Lower lobe of right lung (tissue), 2 donors: ENCODE measurements at places on chromosomes 16 and 17. TPM values are rescaled to one million over a fixed set of nuclear protein-coding genes. Genes with fewer than 3 reads are reported as not detected.

- no peak for DNase-seq
- no peaks in the 10 kb centered on the region for H3K36me3 ChIP-seq
- H3K27ac ChIP-seq = no peak overlapping the region
- no peak overlapping the region for H3K4me3 ChIP-seq
- peaks cover 6% of the 10 kb centered on the region for H3K4me1 ChIP-seq
- peaks cover 9% of the 10 kb centered on the region for H3K27me3 ChIP-seq
Observed at GRCh38 chr17:77245162-77245926, 104.6 kb downstream of the SEC14L1 start.

DNA sequence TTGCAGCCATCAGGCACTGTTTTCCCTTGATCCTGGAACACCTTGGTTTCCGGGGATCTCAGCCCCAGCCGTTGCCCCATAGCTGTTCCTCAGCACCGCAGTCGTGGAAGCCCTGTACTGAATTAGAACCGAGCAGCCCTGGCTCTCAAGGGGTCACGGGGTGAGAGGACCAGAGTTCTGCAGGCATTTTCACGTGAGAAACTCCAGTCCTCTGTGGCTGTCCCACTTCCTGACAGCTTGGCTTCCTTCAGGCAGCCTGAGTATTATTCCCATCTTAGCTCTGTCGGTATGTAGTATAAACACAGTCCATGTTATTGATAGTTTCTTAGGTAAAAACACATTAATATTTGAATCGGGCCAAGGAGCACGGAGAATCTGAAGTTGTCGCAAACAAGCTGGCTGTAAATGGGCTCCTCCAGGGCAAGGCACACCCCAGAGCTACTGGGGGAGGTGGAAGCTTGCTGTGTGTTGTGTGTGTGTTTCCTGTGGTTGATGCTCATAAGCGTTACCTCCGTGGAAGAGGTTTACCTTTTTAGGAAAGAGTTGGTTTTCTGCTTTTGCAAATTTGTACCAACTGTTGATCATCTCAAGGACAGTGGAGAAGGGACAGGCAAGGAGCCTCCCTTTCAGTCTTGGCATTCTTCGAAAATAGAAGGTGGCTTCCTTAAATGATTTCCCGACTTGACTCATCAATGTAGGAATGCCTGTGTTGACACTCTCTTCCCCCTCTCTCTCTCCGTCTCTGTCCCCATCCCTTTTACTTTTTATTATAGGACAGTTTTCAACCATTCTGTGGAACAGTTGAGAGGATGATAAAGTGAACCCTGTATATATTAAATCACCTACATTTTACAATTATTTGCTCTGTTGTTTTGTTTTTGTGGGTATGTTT, 208.9 kb upstream of the CHMP6 start:
- H3K4me1 ChIP-seq = peaks cover 46% of the 10 kb centered on the region
- H3K27me3 ChIP-seq = no peaks in the 10 kb centered on the region
- DNase-seq = no peak
- H3K36me3 ChIP-seq = peaks cover 10% of the 10 kb centered on the region
- no peak overlapping the region for H3K4me3 ChIP-seq

- DNase-seq = no peak
- H3K4me1 ChIP-seq = no peaks in the 10 kb centered on the region
- H3K36me3 ChIP-seq = no peaks in the 10 kb centered on the region
- no peak overlapping the region for H3K27ac ChIP-seq
- H3K27me3 ChIP-seq = no peaks in the 10 kb centered on the region
Observed at GRCh38 chr16:7976125-7976524, 614.2 kb downstream of the TMEM114 start.

DNA sequence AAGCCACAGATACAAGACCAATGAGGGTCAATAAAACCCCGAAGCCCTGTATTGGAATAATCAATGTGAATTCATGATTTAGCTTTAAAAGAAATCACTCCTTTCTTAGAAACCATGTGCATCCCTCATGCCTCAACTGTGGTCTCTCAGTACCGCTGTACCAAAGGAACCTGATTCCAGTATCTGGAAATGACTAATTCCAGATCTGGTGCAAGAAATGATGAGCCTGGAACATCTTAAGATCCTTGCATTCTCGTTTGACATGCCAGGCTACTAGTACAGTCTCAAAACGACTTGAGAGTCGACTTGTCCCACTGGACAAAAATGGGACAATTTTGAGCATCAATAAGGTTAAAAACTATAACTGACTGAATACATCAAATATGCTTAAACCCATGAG, 21.2 kb downstream of the USP31 start:
- DNase-seq = no peak
- peaks cover 29% of the 10 kb centered on the region for H3K4me1 ChIP-seq
- no peak overlapping the region for H3K27ac ChIP-seq
- no peak overlapping the region for H3K4me3 ChIP-seq

DNA sequence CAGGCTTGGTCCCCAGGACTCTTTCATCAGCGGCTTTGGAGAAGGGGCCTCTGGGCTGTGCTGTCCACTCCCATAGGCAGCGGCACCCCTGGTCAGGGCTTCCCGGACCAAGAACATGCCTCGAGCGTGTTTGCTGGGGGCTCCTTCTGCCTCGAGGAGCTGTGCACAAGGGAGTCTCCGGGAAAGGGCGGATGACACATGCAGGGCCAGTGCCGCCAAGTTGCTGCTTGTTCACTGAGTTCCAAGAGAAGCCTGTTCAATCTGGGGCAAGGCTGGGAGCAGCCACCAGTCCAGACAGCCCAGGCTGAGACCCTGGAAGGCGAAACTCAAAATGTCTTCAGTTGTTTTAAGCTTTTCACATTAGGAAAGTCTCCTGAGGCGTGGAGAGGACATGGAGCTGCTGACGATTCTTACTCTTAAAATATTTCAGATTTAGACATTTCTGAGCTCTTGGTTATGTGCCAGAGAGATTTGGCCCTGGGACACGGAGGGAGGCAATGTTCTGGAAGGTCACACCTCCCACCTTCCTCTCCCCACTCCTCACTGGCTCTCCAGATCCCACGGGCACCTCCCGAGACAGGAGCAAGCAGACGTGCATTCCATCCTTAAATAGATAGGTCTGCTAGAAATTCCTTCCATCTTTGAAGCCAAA, 84.5 kb upstream of the ZNF469 start:
- no peak overlapping the region for H3K4me3 ChIP-seq
- H3K27ac ChIP-seq = no peak overlapping the region
- H3K4me1 ChIP-seq = no peaks in the 10 kb centered on the region
- peaks cover 7% of the 10 kb centered on the region for H3K27me3 ChIP-seq

The HOXB13 gene
- not detected for total RNA-seq

- DNase-seq = no peak
- H3K4me1 ChIP-seq = peaks cover 27% of the 10 kb centered on the region
- no peak overlapping the region for H3K4me3 ChIP-seq
- no peaks in the 10 kb centered on the region for H3K36me3 ChIP-seq
Observed at GRCh38 chr17:19705771-19706770, 10.3 kb downstream of the SLC47A2 start.

The C17orf78 gene
- not detected for total RNA-seq

GRCh38 chr16:51510416-51510815, 359.3 kb upstream of the SALL1 start:
- H3K36me3 ChIP-seq = no peaks in the 10 kb centered on the region
- H3K4me3 ChIP-seq = no peak overlapping the region
- no peak overlapping the region for H3K27ac ChIP-seq
- no peak for DNase-seq
- H3K4me1 ChIP-seq = no peaks in the 10 kb centered on the region

DNA sequence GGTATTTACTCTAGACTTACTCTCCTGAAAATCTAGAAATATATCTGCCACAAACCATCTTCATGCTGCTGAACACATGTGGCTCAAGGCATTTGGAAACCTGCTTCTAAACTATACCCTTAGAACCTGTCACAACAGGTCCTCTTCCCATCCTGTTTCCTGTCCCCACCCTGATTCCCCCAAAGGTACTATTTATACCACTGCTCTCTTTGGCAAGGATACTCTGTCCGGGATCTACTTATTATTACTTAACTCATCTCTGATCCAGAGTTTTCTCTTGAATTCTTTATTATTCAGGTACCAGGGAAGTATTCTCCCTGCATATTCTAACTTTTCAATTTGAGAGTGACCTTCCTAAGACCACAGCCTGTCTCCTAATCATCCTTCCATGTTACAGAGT, 33.4 kb downstream of the TRAF4 start:
- H3K36me3 ChIP-seq = peaks cover 21% of the 10 kb centered on the region
- peaks cover 12% of the 10 kb centered on the region for H3K4me1 ChIP-seq
- H3K27me3 ChIP-seq = no peaks in the 10 kb centered on the region
- H3K4me3 ChIP-seq = no peak overlapping the region
- H3K27ac ChIP-seq = no peak overlapping the region
- no peak for DNase-seq

The ENKD1 gene
- 19.4 TPM for total RNA-seq

GRCh38 chr17:17109907-17110306, 67.7 kb downstream of the MPRIP start:
- H3K27ac ChIP-seq = peak overlapping the region; percentile 73
- no peaks in the 10 kb centered on the region for H3K36me3 ChIP-seq
- no peaks in the 10 kb centered on the region for H3K27me3 ChIP-seq
- peaks cover 77% of the 10 kb centered on the region for H3K4me1 ChIP-seq
- no peak overlapping the region for H3K4me3 ChIP-seq

The CLDN7 gene
- total RNA-seq = 98.7 TPM

GRCh38 chr16:70433458-70434103, 5.3 kb downstream of the ST3GAL2 start:
- peak overlapping the region; percentile 68 for H3K27ac ChIP-seq
- H3K4me3 ChIP-seq = no peak overlapping the region
- H3K4me1 ChIP-seq = peaks cover 75% of the 10 kb centered on the region
- H3K27me3 ChIP-seq = no peaks in the 10 kb centered on the region

DNA sequence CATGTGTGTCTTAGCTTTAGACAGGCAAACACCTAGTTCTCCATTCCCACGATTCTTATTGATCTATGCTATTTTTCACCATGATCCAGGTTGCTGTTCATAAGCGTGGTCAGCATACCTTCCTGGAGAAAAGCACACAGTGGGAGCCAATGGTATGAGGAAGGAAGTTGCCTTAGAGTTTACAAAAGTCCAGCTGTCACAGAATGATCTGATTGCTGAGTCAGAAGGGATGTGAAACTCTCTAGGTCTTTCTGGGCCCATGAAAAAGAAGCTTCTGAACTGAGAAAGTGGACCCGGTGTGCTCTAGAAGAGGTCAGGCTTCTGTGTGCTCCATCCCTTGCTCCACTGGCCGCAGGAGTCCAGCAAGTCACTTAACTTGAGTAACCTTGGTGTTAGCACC, 71.0 kb upstream of the CCL1 start:
- no peak overlapping the region for H3K27ac ChIP-seq
- no peak for DNase-seq
- H3K27me3 ChIP-seq = peaks cover 1% of the 10 kb centered on the region
- no peak overlapping the region for H3K4me3 ChIP-seq
- no peaks in the 10 kb centered on the region for H3K36me3 ChIP-seq

The FA2H gene
- total RNA-seq = 2.5 TPM

- no peak overlapping the region for H3K27ac ChIP-seq
- peaks cover 75% of the 10 kb centered on the region for H3K36me3 ChIP-seq
- no peaks in the 10 kb centered on the region for H3K27me3 ChIP-seq
- no peak overlapping the region for H3K4me3 ChIP-seq
Observed at GRCh38 chr17:76040376-76040775, 13.3 kb upstream of the EVPL start.

The MVP gene
- total RNA-seq = 248 TPM

GRCh38 chr16:12688951-12689850, 114.5 kb downstream of the CPPED1 start:
- H3K27ac ChIP-seq = no peak overlapping the region
- no peak overlapping the region for H3K4me3 ChIP-seq
- no peaks in the 10 kb centered on the region for H3K4me1 ChIP-seq
- H3K27me3 ChIP-seq = no peaks in the 10 kb centered on the region

DNA sequence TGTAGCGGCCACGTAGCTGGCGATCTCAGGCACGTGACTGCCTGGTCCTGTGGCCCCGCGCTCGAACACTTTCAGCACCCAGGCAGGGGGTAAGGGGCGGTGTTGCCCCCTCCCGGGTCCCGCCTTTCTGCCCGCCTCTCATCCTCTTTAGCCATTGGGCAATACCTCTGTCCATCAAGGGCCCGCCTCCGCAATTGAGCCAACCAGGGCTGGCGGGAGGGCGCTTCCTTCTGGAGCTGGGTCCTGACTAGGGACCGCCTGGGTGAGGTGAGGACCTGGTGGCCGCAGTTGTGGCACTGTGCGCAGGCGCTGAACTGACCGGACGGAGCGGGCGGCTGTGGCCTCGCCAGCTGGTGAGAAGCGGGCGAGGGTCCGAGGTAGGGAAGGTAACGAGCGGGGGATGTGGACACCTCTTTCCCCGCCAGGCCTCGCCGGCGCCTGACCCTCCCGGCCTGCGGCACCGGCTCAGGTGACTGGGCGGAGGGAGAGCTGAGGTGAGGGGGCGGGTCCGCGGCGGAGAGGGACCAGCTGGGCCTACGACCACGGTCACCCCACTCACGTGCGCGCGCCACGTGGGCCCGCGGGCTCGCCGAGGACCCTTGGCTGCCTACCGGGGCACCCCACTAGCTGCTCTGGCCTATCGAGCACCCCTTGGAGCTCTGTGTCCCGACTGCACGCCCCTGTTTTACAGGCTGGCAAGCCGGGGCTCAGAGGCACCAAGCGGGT, at the start of gene PDP2:
PDP2 (plus strand) TSS at position 228 of the 726 bp plus-strand sequence. CDS start 3,770 bp downstream, outside the sequence.
- no peaks in the 10 kb centered on the region for H3K27me3 ChIP-seq
- peak within 1 kb of the TSS; percentile 68 for H3K4me3 ChIP-seq
- H3K36me3 ChIP-seq = peaks cover 16% of the 10 kb centered on the region
- peak within 1 kb of the TSS; percentile 81 for H3K27ac ChIP-seq
- peak; percentile 97 for DNase-seq
- H3K4me1 ChIP-seq = peaks cover 25% of the 10 kb centered on the region

GRCh38 chr17:8910969-8911604, 43.6 kb upstream of the PIK3R6 start:
- H3K4me1 ChIP-seq = no peaks in the 10 kb centered on the region
- H3K27me3 ChIP-seq = peaks cover 19% of the 10 kb centered on the region
- no peak overlapping the region for H3K27ac ChIP-seq
- DNase-seq = no peak
- no peak overlapping the region for H3K4me3 ChIP-seq

DNA sequence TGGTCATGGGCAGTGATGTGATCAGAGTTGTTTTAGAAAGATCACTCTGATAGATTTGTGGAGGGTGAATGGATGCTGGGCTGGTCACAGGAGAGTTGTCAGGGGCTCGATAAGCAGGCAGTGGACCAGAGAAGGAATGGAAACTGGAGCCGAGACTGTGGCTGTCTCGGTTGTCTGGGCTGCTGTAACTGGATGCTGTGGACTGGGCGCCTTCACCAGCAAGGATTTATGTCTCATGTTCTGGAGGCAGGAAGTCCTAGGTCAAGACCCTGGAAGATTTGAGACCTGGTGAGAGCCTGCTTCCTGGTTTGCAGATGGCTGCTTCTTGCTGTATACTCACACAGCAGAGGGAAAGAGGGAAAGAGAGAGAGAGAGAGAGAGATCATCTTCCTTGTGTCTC, 203.6 kb downstream of the HS3ST4 start:
- no peaks in the 10 kb centered on the region for H3K27me3 ChIP-seq
- no peak overlapping the region for H3K27ac ChIP-seq
- H3K4me3 ChIP-seq = no peak overlapping the region
- DNase-seq = no peak

- no peaks in the 10 kb centered on the region for H3K36me3 ChIP-seq
- no peaks in the 10 kb centered on the region for H3K4me1 ChIP-seq
- H3K27ac ChIP-seq = no peak overlapping the region
- H3K4me3 ChIP-seq = no peak overlapping the region
- DNase-seq = no peak
Observed at GRCh38 chr17:72004011-72004427, 116.8 kb upstream of the SOX9 start.
